Natural killer cell treated with Interleukin-12 subunit alpha and Interleukin-12 subunit beta and Interleukin-15 and Interleukin-18, amount 100 ng/mL, for 72 hours (primary cell): ENCODE measurements at places on chromosomes 2 and 18. TPM values are rescaled to one million over a fixed set of nuclear protein-coding genes. Genes with fewer than 3 reads are reported as not detected.

DNA sequence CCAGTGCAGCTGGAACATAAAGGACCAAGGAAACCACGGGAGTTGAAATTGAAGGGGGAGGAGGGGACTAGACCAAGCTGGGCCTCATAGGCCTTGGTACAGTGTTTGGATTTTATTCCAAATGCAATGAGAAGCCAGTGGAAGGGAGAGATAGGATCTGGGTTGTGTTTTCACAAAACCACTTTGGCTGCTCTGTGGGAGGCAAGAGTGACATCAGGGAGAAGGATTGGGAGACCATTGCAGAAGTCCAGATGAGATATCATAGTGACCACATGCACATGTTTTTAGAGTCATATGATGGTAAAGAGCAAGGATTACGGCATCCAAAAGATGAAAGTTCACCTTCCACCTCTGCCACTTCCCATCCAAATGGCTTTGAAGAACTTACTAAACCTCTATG is 210.2 kb downstream of the PAX3 start:
- no peak for DNase-seq

- DNase-seq: no peak
Observed at GRCh38 chr2:117557626-117558025, 256.9 kb upstream of the DDX18 start.

DNA sequence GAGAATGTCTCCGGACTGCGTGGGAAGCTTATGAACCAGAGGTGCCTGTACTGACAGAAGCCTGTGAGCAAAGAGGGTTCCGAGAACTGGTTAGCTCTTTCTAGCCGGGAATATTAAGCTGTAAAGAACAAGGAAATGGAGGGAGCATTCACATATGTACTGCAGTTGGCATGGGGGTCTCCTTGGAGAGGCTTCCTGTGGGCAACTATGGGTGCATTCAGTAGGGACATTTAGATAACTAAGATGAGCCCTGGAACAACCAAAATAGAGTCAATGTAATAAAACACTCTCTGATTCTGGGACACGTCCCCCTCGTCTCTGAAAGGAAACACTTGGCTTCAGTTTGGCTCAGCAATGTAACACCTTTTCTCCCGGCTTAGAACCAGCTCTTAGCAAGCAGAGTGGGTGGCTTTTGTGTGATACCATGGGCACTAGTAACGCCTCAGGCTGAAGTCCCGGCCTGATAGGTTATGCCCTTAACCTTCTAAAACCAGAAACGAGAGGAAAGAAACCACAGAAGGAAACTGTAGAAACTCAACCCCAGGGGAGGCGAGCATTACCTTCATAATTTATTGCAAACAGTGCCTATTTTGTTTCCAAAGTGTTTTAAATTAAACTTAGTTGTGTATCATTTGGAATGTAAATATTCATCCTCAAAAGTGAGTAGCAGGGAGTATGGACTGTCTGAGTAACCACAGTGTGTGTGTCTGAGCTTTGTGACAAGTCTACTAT is 48.8 kb upstream of the LPIN2 start:
- DNase-seq: peak; percentile 85

DNA sequence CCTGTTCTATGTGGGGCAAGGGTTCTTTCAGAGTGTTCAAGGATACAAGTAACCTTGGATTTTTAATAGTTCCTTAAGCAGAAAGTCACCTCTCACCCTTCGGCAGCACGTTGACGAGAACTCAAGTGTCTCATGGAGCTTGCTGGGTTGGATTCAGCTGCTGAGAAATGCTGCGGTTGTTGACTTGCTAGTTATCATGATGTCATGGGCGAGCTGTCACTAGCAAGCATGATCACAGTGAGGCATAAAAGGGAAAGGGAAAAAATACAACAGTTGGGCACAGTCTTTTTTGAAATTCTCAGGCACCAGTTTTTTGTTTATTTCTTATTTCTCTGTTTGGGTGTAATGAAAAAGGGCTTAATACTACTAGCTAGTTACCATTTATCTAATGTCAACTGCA is 53.2 kb downstream of the ADCYAP1 start:
- DNase-seq: no peak

DNA sequence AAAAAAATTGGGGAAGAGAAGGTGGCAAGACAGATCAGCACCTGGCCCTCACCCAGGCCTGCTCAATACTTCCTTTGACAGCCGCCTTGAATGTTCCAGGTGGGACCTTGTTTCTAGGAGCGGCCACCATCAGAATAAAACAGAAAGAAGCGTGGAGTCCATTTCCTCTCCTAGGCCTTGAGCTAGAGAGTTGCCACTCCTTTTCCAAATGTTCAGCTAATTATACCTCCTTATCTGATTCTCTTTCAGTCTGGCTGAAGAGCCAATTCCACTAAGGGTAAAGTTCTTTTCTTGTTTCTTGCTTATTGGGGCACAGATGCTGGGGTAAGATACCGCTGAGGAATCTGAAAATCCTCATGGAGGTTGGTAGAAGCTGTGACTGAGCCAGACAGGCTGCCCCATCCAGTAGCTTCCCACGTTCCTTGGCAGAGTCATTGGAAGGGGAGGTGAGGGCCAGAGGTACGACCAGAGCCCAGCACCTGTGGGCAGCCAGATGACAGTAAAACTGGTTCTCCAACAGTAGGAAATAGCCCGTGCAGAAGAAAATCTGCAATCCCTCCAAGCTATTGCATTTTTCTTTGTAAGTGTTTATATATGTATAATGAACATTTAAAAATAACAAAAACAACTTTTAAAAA is 51.5 kb downstream of the PLB1 start:
- DNase-seq: no peak

- DNase-seq: no peak
Observed at GRCh38 chr2:233492751-233493150, 73.8 kb downstream of the USP40 start.

DNA sequence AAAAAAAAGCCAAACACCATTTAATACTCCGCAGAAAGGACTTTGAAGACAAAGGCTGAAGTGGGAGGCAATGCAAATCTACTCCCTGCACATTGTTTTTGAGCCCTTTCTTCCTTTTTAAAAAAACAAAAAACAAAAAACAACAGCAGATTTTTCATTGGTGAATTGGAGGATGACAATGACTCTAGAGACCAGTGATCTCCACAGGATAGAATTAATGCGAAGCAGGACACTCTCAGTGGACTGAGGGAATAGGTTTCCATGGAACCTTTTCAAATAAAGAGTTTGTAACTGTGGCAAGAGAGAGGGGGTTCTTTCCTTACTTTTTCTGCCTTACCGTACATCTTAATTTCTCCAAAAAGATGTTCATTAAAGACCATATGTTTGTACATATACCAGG is 371.0 kb downstream of the MEIS1 start:
- DNase-seq: no peak

DNA sequence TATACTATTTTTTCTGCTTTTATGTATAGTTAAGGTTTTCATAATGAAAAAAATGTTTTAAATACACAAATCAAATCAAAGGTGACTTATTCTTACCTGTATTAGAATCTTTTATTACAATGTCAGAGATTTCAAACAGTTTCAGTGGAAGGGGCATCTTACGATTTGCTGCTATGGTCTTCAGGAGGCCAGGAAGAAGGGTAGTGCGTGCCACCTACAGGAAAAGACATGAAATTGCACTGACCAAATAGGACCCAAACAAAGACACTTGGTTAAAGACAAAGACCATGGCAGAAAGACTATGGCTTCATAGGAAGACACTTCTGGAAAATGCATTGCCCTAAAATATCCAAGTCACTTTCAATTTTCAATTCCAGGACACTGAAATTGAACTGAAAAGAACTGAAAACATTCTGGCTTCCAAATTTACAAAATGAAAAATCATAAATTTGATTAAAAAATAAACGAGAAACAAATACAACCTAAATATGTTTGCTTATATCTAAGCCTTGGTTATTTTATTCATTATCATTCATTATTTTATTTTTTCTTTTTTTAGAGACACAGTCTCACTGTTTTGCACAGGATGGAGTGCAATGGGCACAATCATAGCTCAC is 42.1 kb downstream of the FARSB start:
- no peak for DNase-seq

GRCh38 chr2:164882276-164882675 is 40.7 kb upstream of the COBLL1 start:
- DNase-seq: no peak

- no peak for DNase-seq
Observed at GRCh38 chr18:37565101-37565976, at the start of gene CELF4. CELF4 (minus strand) TSS chr18:37565798.

- no peak for DNase-seq
Observed at GRCh38 chr18:58496937-58497336, 132.0 kb downstream of the ALPK2 start.

DNA sequence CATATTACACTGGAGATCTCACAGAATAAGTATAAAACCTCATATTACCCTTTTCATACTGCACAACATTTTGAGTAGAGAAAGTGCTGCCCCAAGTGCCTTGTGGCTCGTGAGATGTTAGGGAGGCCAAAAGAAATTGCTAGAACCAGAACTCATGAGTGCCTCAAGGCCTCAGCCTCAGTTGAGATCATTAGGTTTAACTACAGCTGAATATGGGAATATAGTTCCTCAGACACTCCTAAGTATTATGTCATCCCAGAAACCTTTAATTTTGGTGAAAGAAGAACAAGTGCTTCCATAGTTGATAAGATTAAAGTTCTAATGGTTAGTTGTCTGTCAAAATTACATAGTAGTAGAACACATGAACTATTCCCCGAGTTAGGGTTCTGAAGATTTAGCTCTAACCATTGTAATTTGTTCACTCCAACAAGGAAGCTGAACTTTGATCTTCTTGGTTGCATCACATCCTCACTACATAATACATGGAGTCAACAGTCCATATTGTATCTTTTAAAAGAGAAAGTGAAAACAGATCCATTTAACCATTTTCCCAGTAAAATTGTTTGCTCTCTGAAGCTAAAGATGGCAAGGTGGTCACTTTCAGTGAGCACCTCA is 9.6 kb upstream of the AQP4 start:
- DNase-seq: no peak

- no peak for DNase-seq
Observed at GRCh38 chr2:68235090-68235489, 17.2 kb downstream of the PPP3R1 start.

DNA sequence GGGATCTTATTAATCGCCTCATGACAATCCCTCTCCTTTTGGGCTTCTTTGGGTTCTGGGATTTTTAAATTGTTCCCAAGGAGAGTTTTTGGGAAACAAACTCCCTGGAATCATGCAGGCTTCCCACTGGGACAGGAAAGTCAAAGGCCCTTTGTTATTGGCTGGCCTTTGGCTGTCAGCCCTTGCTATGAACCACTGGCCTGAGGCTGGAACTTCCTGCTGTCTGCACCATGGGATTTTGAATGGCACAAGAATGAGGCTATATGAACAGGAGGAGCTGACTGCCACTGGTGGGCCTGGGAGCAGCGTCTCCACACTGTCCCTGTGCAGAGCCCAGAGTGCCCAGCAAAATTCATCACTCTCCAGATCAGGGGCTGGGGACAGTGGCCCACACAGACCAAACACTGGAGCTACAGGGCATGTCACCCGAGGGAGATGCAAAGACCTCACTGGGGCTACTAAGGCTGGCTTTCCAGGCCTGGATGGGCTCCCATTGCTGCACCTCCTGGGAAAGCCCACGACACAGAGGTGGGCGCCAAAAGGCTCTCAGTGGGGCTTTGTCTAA is 35.7 kb downstream of the STEAP3 start:
- DNase-seq: no peak

DNA sequence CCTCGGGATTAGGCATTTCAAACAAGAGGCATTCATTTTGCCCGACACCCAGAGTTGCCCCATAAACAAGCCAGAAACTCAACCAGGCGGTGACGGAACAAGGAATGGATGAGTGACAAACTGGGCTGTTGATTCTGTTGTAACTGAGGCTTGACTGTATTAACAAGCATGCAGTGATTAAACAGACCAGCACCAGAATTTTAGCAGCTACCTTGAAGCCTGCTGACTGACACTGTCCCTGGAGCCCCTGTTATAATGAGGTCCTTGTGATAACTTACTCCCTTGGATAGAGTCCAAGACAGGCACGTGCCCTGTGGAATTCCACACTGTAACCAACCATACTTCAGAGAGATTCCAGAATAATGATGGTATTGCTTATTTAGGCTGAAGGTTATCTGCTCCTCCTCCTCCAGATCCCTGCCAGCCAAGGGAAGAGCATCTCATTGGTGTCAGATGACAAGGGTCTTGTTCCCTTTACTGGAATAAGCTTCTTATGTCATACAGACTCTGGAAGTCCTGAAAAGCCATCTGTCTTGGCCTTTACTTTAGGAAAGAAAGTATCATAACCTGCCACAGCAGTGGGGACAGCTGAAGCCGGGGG is 97.1 kb upstream of the RMDN2 start:
- no peak for DNase-seq

DNA sequence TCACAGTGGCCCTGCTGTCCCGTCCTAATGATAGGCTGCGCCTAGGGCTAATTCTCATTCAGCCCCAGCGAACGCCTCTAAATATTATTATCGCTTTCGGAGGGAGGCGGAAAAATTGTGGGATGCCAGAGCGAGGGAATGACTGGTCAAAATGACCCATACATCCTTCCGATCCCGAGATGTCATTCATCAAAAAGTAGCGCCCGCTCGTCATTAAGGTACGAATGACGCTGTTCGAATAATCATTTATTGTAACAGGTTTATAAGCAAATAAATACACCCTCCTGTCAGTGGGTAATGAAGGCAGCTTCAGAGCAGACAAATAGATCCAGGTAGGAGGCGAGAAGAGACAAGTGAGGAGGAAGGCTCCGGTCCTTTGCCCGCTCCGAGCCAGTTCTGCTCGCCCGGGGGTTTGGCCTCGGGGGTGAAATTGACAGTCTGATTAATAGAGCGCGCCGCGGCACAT is at the start of gene EVX2:
EVX2 (minus strand) TSS at position 167 of the 466 bp plus-strand sequence. CDS start 186 bp downstream, outside the sequence.
- DNase-seq: no peak

GRCh38 chr18:55152801-55153200 is 193.5 kb upstream of the CCDC68 start:
- no peak for DNase-seq

DNA sequence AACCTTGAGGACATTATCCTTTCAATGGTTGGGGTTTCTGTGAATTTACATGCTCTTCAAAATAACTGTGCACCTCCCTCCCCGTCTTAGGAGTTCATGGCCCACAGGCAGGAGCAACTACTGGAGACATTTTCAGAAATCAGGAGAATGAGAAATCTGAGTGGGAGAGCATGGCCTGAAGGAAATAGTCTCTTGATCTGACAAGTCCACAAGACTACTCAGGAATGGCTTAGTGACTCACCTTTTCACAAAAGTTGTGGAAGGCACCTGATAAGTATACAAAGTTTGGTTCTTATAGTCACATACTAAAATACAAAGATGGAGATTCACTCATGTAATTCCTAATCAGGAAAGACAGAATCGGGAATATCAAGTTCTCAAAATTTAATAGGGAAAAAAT is 83.6 kb upstream of the NCKAP5 start:
- no peak for DNase-seq

- DNase-seq: no peak
Observed at GRCh38 chr2:216485745-216486144, 12.9 kb upstream of the RPL37A start.

The RGPD4 gene
- 0.07 TPM for total RNA-seq

The WNT10A gene
- total RNA-seq: not detected

The CYP26B1 gene
- not detected for total RNA-seq

The TBR1 gene
- total RNA-seq: not detected

The DRC1 gene
- not detected for total RNA-seq

The SALL3 gene
- not detected for total RNA-seq

The LBX2 gene
- total RNA-seq: 1.5 TPM

The PROM2 gene
- total RNA-seq: 1.1 TPM

The TP53I3 gene
- 5.8 TPM for total RNA-seq

The MARCHF4 gene
- total RNA-seq: not detected

The PLGLB1 gene
- not detected for total RNA-seq

The VWC2L gene
- not detected for total RNA-seq

The FTCDNL1 gene
- 2.2 TPM for total RNA-seq

The CIB4 gene
- total RNA-seq: not detected

The SLC11A1 gene
- 0.11 TPM for total RNA-seq
